Activated T-cell treated with anti-CD3 and anti-CD28 coated beads for 1 hour (primary cell): ENCODE measurements at places on chromosomes 1 and 21.

- DNase-seq = no peak
Measured at GRCh38 chr21:23900727-23901126, 1706.6 kb downstream of the MRPL39 start.

DNA sequence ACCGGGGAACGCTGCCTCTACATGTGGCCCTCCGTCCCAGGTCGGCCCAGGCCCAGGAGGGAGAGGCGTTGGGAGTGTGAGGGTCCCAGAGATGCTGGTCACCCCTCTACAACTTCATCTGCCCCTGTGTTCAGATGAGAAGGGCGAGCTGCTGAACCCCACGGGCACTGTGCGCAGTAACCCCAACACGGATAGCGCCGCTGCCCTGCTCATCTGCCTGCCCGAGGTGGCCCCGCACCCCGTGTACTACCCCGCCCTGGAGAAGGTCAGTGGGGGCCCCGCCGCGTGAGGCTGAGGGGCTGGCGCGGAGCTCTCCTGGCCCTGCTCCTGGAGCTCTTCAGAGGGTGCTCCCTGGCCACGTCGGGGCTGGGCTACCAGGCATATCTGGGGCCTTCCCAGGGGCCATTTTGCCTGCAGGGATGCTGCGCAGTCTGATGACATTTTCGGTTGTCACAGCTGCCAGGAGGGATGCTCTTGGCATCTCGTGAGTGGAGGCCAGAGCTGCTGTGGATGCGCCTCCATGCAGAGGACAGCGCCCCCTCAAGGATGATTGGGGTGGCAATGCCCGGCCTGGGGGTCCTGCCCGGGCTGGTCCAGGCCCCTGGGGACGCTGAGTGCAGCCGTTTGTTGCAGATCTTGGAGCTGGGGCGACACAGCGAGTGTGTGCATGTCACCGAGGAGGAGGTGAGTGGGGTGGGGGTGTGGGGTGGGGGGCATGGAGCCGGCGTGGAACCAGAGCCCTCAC, 68.6 kb downstream of the PIK3CD start:
- DNase-seq = no peak

DNA sequence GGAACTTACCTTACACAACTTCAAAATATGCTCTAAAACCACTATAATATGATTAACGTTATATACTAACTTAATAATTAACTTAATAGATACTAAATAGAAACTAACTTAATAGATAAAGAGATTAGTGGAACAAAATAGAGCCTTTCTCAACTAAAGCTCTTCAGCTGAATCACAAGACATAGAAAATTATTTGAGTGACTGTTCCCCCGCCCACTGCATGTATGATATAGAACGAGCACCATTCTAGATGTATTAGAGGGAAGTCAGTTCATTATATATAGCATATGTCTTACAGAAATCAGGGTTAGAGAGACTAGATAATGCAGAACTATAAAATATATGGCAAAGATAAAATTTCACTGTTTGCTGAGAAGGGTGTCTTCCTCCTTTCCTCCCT, 16.3 kb downstream of the LYPLAL1 start:
- no peak for DNase-seq

DNA sequence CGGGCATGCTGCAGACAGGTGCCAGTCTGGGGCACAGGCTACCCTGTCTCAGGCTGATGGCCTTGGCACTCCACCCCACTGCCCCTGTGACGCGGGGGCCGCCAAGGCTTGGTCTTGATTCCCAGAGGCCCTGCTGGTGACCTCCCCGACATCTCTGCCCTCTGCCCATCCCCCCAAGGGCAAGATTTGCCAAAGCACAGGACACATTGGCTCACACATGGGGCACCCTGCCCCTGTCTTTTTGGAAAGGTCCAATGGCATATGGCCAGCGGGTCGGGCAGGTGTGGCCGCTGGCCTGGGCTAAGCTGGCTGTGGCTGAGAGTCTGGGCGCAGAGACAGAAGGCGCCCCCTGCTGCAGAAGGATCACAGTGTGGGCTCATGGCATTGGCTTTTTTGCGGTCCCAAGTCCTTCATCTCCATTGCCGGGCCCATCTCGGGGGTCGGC, 4.6 kb downstream of the MIB2 start:
- no peak for DNase-seq

- DNase-seq = no peak
Measured at GRCh38 chr1:64363111-64363510, 106.8 kb upstream of the CACHD1 start.

GRCh38 chr1:182357913-182358312, 33.7 kb downstream of the GLUL start:
- DNase-seq = no peak

GRCh38 chr1:55774446-55774845, 559.3 kb upstream of the USP24 start:
- DNase-seq = no peak

GRCh38 chr1:5985250-5985649, 7.0 kb downstream of the NPHP4 start:
- no peak for DNase-seq

DNA sequence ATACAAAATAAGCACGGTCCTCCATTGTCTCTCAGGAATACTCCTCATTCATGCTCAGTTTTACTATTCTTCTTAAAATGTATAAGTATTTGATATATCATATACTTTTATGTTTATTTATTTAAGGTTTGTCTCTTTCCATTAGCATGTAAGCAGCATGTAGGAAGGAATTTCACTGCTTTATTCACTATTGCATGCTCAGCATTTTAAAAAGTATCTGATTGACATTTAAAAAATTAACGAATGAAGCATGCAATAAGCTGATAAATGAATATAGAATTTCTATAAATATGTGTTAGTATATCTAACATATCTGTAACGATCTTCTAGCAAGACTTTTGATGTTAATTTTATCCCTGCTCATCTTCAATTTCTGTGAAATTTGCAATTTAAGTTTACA, 402.7 kb upstream of the BRINP3 start:
- DNase-seq = no peak

DNA sequence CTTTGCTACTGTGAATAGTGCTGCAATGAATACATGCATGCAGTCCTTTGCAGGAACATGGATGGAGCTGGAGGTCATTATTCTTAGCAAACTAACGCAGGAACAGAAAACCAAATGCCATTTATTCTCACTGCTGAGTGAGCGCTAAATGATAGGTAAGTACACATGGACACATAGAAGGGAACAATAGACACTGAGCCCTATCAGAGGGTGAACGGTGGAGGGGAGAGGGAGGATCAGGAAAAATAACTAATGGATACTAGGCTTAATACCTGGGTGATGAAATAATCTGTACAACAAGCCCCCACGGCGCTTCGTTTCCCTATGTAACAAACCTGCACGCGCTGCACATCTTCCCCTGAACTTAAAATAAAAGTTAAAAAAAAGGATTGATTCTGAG, 8.9 kb downstream of the NIBAN1 start:
- no peak for DNase-seq

DNA sequence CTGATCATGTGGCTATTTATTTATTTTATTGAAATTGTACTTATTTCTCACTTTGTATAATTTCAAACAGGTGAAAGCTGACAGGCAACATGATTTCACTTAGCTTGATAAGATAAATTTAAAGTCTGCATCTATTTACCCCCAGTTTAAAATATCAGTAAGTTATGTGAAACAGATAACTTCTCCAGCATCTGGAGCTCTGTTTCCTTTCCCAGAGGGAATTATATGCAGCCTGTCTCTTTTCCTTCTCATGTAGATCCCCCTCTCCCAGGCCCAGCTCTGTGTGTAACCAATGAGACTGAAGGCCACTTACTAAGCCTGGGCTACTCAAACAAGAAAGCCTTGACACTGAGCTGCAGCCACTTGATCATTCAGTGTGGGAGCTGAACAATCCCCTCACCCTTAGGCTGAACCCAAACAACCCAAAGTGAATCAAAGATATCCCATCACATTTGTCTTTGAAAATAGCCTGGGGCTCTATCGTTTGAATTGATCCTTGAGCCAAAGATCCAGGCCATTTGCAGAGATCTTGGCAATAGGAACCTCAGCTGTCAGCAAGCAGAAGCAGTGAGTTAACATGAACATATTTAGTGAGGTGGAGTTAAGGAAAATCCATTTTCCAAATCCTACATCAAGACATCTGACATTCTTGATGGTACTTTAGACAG, 383.9 kb downstream of the TGFB2 start:
- no peak for DNase-seq

DNA sequence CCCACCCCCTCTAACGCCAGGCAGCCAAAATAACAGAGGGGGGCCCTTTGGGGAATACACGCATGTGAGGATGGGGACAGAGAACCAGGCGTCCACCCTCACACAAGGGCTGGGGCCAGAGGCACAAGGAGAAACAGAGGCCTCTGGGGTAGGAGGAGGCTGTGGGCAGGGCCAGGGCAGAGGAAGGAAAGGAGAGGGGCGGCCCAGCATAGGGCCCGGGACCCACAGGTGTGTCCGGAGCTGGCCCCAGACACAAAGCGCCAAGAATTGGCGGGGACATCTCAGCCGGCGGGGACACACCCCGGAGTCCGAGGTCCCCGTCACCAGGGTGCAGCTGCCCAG, 6.7 kb downstream of the PLEKHG5 start:
- DNase-seq = no peak

DNA sequence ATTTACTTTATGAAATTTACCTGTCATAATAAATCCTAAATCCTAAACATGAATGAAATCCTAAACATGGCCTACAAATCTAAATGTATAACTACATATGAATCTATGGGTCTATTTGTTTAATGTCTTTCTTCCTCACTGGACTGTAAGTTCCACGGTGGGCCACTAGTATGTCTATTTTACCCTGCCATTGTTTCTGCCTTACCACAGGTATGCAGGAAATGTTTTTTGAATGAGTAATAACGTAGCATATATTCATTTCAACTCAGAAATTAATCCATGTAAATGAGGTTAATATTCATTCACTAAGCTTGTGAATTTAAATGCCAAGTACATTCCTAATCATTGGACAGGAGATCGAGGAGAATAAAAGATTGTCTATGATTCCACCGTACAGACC, 35.3 kb downstream of the B3GALNT2 start:
- no peak for DNase-seq

DNA sequence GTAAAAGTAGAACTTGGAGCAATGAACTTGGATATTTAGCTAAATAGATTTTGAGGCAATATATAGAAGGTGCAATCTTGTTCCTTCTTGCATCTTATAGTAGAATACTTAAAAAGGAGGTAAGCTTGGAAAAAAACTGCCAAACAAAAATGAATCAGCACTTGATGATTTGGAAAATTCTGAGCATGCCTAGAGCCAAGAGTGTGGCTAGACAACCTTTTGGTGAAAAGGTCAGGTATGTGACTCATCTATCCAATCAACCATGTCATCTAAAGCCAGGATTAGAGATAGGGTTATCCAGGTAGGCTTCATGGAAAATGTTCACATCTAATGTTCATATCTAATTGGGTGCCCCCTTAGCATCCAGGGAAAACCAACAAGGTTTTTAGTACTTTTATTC, 515.0 kb downstream of the COL11A1 start:
- no peak for DNase-seq

GRCh38 chr1:81954534-81955020, 153.8 kb downstream of the ADGRL2 start:
- no peak for DNase-seq

GRCh38 chr21:39332175-39332574, 16.7 kb downstream of the HMGN1 start:
- no peak for DNase-seq

DNA sequence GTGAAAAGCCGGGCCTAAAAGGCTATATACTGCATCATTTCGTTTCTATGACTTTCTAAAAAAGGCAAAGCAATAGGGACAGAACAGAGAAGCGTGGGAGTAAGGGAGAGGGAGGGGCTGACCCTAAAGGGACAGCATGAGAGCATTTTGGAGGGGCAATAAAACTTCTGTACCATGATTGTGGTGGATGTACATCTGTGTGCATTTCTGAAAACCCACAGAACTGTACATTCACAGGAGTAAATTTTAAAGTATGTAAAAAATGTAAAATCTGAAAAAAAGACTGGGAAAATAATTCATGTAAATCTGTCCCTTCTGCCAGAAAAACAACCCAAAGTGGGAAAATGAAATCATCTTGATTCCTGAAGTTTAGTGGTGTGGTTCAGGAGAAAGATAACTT, 235.4 kb downstream of the CENPF start:
- no peak for DNase-seq

- no peak for DNase-seq
Measured at GRCh38 chr1:162596514-162597170, 35.1 kb downstream of the UAP1 start.

DNA sequence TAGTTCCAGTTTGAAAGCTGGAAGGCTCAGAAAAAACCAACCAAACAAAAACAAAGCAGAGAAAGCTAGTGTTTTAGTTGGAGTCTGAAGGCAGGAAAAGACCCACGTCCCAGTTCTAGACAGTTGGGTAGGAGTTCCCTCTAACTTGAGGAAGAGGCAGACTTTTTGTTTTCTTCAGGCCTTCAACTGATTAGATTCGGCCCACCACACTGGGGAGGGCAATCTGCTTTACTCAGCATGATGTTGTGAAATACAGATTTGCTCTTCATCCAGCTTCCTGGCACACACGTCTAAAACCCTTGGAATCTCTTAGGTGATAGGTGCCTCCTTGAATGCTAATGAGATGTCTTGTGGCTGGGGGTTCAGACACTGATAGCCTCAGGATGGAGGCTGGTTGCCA, 49.1 kb upstream of the CSF3R start:
- no peak for DNase-seq

- no peak for DNase-seq
Measured at GRCh38 chr1:233485385-233485784, 128.5 kb upstream of the KCNK1 start.

DNA sequence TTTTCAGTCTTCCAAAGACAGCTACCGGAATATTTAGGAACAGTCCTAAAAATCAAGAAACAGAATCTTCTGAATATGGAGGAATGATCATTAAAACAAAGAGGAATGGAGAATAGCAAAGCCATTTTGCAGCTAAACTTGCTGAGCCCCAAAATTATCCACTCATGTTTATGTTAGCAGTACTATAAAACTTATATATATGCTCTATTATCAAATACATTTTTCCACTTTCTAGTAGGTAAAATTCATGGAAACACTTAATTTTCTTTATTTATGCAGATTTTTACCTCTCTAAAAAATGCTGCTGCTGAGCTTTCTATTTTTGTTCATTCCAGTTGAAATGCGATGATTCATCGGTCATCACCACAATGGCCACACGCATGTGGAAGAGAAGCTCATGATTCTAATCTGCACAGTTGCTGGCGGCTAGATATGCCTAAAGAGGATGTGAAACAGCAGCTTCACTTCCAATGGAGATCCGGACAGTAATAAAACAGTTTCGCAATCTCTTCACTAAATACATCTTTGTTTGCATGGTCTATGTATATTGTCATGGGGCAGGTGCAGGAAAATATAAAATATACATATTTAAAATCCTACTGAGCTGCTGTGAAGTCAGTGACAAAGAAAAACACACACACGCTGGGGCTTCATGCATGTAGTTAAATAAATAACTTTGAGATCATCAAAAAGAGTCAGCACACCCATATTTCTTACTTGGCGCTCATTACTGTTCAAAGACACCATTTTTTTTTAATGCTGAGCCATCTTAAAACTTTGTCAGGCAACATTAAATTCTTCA, 292.2 kb downstream of the SMYD3 start:
- DNase-seq = no peak

- DNase-seq = no peak
Measured at GRCh38 chr21:29265690-29266479, 32.8 kb upstream of the BACH1 start.

- DNase-seq = no peak
Measured at GRCh38 chr1:227234998-227235405, 83.3 kb downstream of the CDC42BPA start.
